ENCODE measurements at places on chromosomes 3 and 15.
A peak's percentile ranks its signal among the peaks of the same experiment; 100 is the strongest.

- no peak for DNase-seq
These were observed 1130.0 kb downstream of the NAALADL2 start for GRCh38 chr3:175989161-175989560.

DNA sequence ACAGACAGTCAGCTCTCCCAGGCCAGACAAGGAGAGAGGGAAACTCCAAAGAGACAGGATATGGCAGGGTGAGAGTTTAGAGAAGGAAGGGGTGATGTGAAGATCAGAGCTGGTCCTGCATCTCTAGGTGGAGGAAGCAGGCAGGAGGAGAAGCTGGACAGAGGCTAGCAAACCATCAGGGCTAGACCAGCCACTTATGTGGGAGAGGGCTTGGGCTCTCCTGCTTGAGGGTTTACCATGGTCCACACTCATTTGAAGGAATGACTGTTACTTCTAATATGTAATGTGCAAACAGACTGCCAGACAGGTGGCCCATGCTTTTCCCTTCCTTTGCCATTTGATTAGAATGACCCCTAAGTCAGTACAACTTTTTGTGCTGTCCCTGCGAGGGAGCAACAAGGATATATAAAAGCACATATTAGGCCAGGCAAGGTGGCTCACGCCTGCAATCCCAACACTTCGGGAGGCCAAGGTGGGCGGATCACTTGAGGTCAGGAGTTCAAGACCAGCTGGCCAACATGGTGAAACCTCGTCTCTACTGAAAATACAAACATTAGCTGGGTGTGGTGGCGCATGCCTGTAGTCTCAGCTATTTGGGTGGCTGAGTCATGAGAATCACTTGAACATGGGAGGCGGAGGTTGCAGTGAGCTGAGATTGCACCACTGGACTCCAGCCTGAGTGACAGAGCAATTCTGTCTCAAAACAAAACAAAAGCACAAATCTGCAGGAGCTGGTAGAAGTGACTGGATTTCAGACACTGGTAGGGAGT, 41.0 kb upstream of the MANF start:
- DNase-seq: no peak

GRCh38 chr15:75007216-75007615, 11.9 kb downstream of the SCAMP5 start:
- DNase-seq: no peak

DNA sequence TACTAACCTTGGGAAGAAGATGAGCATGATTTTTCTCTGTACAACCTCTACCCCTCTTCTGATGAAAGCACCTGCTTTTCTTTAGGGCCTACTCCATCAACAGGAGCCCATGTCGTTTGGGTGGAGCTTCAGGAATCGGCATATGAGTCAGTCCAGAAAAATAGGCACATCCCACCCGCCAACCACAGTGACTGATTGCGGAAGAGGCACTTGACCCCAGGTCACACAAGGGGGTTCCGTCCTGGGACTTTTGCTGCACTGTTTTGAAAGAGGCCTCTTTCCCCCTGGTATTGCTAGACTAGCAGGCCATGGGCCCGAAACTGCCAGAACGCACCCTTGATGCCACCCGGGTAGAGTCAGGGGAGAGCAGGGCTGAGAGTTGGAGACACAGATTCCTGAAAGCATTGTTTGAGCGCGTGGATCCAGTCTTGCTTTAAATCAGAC, 19.3 kb upstream of the NRROS start:
- DNase-seq: no peak

- no peak for DNase-seq
These were observed at the start of gene KLHL40 for GRCh38 chr3:42685363-42685881. TSS of gene KLHL40 (plus strand) at chr3:42685537. CDS start at chr3:42685619, 82 bp downstream.

DNA sequence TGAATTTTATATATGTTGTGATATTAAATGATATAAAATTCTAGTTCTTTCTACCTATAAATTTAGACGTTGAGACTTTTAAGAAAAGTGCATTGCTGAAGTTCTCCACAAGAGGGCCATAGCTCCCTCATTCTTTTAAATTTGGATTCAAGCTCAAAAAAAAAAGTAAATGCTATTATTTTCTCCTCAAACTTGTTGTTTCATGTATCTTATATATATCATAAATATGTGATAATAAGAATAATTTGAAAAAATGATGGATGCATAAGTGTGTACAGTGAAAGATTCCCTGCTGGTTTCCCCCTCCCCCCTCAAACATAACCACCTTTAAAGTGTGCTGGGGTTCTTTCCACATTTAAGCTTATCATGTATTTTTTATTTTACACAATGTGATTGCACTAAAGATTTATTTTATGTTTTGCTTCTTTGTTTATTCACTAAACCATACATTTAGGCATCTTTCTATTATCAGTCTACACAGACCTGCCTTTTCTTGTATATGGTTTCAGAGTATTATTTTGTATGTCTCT, 769.4 kb upstream of the GOLIM4 start:
- DNase-seq: peak; percentile 51

GRCh38 chr3:71582612-71583565, 639 bp downstream of the FOXP1 start:
- no peak for DNase-seq

GRCh38 chr15:45646220-45646619, 11.4 kb downstream of the SQOR start:
- DNase-seq: no peak

DNA sequence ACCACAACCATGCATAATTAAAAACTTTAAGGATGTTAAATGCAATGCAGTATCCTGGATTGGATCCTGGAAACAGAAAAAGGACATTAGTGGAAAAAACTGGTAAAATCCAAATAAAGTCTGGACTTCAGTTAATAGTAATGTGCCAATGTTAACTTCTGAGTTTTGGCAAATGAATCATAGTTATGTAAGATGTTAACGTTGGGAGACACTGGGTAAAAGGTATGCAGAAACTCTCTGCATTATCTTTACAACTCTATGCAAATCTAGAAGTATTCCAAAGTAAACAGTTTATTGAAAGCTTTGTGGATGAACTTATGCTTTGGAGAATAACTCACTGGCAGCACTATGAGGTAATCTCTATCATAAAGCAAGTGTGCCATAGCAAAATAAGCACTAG, 357.4 kb downstream of the RORA start:
- no peak for DNase-seq

- DNase-seq: no peak
These were observed 215.3 kb upstream of the RARB start for GRCh38 chr3:25212736-25213135.

DNA sequence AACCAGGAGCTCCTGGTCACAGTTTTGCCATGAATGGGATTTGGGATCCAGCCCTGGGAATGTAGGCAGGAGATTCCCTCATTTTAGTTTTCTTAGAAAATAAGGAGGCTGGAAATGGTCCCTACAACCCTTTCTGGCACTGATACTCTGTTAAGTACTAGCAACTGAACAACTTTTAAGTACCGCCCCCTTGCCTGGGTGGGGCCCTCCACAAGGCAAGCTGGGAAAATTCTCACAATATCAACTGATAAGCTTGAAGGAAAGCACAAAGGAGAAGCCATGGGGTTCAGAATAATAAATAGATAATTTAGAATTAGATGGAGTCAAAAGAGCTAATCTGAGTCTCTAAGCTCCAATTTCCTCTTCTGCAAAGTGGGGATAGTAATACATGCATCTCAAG, 4.2 kb upstream of the DGKG start:
- DNase-seq: no peak

DNA sequence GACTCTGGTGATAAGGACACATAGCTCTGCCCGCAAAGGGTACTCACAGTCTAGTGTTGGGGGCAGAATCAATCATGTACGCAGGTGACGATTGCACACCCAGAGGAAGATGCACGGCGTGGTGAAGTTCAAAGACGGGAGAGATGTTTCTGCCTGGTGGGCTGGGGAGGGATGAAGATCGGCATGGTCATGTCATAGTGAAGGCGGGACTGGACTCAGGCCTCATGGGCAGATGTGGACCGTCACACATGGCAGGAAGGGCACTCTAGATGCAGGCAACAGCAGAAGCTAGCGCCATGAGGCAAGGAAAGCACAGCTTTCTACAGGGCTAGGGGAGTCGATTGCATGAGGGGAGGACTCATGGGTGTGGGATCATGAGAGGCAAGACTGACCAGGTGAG, 240.6 kb downstream of the OPA1 start:
- DNase-seq: no peak

DNA sequence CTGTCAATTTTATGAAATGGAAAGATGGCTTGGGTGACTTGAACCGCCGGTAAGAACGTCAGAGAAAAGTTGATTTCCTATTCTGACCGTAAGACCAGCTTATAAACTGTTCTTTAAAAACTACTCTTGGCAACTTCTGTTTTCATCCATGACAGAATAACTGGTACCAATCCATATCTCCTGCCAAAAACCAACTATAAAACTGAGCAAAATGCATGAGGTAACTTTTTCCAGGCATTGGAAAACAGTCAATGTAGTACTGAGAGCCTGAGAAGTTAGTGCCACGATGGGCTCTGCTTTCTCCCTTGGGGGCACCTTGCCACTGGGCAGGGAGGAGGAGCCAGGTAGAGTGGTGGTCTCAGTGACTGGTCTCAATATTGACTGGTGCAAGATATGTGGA, 615.2 kb upstream of the TBL1XR1 start:
- no peak for DNase-seq

- no peak for DNase-seq
These were observed 42.5 kb upstream of the UBE3A start for GRCh38 chr15:25481208-25481859.

DNA sequence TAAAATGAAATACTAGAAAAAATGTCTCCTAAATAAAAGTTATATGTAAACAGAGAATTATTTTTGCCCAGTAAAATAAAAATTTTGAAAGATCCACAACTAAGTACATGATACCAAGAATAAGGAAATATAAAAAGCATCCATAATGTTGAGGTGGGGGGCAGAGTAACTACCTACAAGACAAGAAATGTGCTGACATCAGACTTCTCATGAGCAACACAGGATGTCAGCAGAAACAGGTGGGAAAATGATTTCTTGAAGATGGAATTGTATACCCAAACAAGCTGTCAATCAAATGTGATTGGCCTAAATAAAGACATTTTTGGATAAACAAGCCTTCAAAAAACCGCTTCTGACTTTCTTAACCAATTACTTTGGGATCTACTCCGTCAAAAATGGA, 143.9 kb upstream of the LIPC start:
- no peak for DNase-seq

- no peak for DNase-seq
These were observed 101.5 kb upstream of the IL12A start for GRCh38 chr3:159887168-159887567.

GRCh38 chr15:62569460-62570404, 404.6 kb upstream of the C2CD4B start:
- DNase-seq: no peak

DNA sequence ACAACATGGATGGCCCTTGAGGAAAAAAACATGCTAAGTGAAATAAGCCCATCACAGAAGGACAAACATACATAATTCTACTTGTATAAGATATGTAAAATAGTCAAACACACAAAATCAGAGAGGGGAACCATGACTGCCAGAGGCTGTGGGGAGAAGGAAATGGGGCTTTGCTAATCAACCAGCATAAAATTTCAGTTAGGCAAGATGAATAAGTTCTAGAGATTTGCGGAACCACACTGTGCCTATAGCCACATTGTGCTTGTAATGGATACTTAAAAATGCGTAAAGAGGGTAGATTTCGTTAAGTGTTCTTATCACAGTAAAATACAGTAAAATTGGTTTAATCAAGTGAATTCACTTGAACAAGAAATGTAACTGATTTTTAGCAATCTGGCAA, 33.7 kb upstream of the SPTBN5 start:
- no peak for DNase-seq

GRCh38 chr15:56598991-56599390, 134.1 kb upstream of the MNS1 start:
- DNase-seq: peak; percentile 27

DNA sequence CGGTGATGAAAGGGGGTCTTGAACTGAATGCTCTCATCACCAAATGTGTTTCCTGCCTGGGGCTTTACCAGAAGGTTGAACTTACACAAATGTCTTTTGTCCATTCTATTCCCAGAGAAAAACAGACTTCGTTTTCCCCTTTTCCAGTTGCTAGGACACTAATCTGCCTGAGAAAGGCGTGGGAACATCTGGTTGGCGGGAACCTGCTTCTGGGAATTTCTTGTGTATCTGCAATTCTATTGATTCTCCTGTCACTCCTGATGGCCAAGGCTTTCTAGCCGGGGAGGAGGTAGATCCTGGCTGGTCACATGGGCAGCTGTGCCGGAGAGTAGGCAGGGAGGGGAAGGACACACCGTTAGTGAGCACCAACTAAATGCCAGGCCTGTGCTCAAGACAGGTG, 31.1 kb upstream of the CCDC174 start:
- no peak for DNase-seq

DNA sequence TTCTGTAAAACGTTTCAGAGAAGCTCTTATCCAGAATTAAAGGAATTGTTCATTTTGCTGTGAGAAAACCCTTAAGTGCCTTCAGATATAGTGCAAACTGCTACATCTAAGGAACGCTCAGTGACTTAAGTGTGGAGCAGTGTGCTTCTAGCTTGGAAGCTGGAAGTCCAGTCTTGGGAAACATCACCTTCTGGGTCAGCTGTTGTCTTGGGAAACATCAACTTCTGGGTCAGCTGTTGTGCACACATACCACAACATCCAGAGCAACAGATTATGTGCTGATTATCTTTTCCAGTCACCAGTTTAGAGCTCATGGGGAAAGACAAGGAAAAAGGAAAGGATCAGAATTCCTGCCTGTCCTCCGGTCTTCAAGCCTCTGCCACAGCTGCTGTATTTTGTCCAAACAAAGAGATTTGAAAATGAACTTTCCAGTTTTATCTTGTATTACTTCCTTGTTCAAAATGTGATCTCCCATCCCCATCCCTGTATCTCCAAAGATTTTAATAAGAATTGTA, 713.6 kb downstream of the NSUN3 start:
- DNase-seq: no peak

- DNase-seq: no peak
These were observed at the start of gene CPEB1 for GRCh38 chr15:82647045-82647834. TSS of gene CPEB1 (minus strand) at chr15:82647363. CDS start at chr15:82628459, 18,904 bp downstream.

- DNase-seq: no peak
These were observed 180.6 kb downstream of the FAM43A start for GRCh38 chr3:194866236-194866635.

- DNase-seq: no peak
These were observed 28.8 kb downstream of the DCP1A start for GRCh38 chr3:53318522-53318921.

GRCh38 chr3:77323626-77324025, 283.7 kb downstream of the ROBO2 start:
- DNase-seq: no peak

DNA sequence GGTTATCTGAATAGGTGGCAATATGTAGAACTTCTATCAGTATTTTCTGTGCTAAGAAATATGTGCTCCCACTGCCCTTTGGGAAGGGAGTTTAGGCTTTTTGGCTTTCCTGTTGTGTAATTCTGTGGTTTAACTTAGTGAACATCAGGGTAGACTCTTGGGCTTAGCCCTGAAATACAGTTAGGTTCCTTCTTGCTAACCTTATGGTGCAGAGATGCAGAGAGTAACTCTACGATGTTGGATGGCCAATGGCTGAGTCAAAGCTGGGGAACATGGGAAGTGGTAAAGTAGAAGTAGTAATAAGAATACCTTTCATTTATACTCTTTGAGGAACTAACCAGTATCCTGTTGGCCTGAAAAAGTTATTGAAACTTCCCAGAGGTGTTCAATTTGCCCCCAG, 80.8 kb upstream of the IL12A start:
- no peak for DNase-seq

Measured in SW 1271 (cell line).